H4 (cell line): ENCODE measurements at places on chromosomes 4 and X. TPM values are rescaled to one million over a fixed set of nuclear protein-coding genes. Genes with fewer than 3 reads are reported as not detected.

MAGEA2 gene
- total RNA-seq: 10.6 and 15.8 TPM in 2 replicates

DNAAF6 gene
- not detected in 2 replicates for total RNA-seq

TASL gene
- total RNA-seq: not detected in 2 replicates

C4orf50 gene
- total RNA-seq: 0.02 TPM in 2 replicates

DNA sequence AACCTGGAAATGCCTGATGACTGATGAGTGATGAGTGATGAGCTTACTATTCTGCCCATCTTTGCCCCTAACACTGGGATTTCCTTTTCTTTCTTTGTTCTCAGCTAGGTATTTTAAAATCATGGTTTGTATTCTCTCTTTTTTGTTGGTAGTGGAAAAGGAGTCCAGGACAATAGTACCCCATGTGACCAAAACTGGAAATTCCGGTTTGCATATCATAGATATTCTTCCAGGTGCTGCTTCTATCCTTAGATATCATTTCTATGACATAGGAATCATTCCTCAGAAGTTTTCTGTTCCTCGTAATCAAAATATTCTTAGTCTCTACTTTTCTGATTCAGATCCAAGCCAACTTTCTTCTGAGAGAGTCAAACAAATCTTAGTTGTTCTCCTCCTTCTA is 320.5 kb upstream of the TET2 start:
- DNase-seq: no peak

DNA sequence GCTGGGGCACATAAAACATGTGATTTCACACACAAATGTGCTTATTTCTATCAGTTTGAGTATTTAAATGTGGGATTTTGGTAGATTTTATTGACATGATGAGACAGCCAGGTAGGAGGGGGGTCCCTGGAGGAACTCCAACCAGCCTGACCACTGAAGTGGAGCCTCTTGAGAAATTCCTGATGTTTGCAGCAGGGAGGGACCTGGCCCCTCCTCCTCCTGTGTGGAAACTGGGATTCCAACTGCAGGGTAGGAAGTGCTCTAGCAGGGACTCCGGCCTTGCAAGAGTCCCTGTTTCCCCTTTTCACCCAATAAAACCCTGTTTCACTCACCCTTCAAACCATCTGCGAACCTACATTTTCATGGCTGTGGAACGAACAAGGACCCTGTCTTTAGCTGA is 2224.0 kb upstream of the AGA start:
- no peak for DNase-seq

GRCh38 chr4:7371210-7371941 is 63.4 kb downstream of the PSAPL1 start:
- no peak for DNase-seq
